ENCODE measurements at places on chromosomes 16 and 17. TPM values are rescaled to one million over a fixed set of nuclear protein-coding genes. Genes with fewer than 3 reads are reported as not detected.

GRCh38 chr17:29645515-29646051, 22.9 kb upstream of the CORO6 start:
- H3K4me3 ChIP-seq, result no peak overlapping the region
- peaks cover 11% of the 10 kb centered on the region for H3K4me1 ChIP-seq
- DNase-seq, result no peak
- no peaks in the 10 kb centered on the region for H3K27me3 ChIP-seq
- H3K36me3 ChIP-seq, result peaks cover 2% of the 10 kb centered on the region

DNA sequence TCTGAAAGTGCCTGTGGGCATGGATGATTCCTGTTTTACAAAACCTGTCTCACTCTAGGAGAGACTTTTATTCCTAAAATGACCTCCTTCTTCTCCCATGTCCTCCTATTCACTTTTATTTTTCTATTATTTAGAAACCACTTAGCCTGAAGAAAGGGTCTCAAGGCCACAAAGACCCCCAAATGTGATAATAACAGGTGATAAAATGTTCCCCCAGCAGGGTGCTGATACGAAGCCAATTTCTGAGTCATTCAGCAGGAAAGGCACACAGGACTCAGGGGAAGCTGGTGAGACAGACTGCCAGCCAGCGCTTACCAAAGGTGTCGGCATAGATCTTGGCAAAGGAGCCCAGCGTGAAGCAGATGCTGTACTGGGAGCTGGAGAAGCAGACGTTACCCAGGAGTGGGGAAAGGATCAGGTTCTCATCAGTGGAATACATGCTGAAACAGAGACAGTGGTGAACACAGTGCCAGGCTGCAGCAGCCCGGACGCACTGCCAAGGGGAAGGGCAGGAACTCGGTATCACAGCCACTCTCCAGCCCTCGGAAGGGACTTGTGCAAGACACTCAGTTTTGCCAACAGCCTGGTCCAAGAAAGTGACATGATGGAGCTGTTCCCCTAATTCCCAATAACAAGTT, 24.6 kb downstream of the HIGD1B start:
- DNase-seq, result no peak
- H3K36me3 ChIP-seq, result peaks cover 71% of the 10 kb centered on the region

DNA sequence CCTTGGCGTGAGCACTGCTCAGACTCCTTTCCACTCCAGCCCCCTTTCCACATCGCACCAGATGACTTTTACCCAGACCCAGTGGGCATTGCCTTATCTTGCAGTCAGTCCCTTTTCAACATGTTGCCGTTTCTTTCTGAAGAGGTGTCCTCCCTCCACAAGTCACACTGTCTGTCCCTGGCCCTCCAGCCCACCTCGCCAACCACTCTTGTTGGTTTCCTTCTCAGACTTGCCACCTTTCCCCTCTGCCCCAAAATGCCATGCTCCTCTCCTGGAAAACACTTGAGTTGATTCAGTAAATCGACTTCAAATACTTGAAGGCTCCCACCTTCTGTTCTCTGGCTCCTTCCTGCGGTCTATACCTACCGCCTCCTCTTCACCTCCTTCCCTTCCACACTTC, 7.5 kb upstream of the ADAM11 start:
- H3K27ac ChIP-seq, result peak overlapping the region; percentile 29
- H3K27me3 ChIP-seq, result peaks cover 21% of the 10 kb centered on the region
- no peak overlapping the region for H3K4me3 ChIP-seq
- DNase-seq, result no peak

DNA sequence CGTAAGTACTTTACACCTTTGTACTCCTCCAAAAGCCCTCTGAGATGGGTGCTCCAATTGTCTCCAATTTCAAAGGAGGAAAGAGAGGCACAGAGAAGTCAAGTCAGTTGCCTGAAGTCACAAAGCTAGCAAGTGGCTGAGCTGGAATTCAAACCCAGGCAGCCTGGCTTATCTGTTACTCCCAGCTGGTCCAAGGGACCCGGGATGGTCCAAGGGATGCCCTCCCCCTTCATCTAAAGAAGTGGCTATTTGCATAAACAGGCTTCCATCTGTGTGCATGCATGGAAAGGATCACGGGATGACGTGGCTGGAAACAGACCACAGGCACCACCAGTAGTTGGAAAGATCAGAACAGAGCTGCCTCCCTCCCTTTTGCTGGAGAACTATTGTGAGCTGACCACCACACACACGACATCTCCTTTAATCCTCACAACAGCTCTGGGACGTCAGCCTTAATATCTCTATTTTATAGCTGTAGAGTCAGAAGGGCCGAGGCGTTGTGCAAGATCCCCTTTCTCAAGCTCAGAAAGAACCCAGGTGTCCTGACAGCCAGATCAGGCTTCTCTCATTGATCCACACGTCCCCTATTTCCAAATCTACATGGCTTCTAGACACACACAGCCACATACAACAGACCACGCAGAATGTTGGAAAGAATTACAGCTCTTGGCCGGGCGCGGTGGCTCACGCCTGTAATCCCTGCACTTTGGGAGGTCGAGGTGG, 10.9 kb upstream of the COL1A1 start:
- peaks cover 58% of the 10 kb centered on the region for H3K4me1 ChIP-seq
- peaks cover 12% of the 10 kb centered on the region for H3K27me3 ChIP-seq
- H3K4me3 ChIP-seq, result no peak overlapping the region
- no peak overlapping the region for H3K27ac ChIP-seq
- no peaks in the 10 kb centered on the region for H3K36me3 ChIP-seq

The CASKIN2 gene
- 32.2 TPM for total RNA-seq

GRCh38 chr17:13374203-13375143, 227.3 kb downstream of the HS3ST3A1 start:
- no peak overlapping the region for H3K4me3 ChIP-seq
- no peaks in the 10 kb centered on the region for H3K36me3 ChIP-seq
- H3K4me1 ChIP-seq, result no peaks in the 10 kb centered on the region
- no peak for DNase-seq
- H3K27ac ChIP-seq, result no peak overlapping the region

DNA sequence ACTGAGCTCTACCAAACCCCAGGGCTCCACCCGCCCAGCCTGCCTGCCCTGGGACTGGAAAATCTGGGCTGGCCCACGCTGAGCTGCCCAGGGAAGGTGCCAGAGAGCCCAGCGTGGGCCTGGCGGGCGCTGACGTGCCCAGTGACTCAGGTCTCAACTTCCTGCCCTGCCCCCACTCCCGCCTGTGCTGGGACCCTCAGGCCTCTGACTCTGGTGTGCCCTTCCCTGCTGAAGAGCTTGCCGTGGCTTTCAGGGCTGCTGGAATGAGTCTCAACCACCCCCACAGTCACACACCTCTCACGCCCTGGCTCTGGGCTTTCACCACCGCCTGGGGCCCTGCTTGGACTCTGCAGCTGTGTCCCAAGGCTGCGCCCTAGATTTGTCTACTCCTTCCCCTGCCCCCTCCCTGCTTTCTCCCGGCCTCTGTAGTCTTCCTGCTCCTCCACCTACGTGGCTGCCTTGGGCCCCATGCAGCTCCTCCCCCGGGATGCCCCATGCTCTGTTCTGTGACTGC, 10.4 kb downstream of the LLGL1 start:
- no peak overlapping the region for H3K27ac ChIP-seq
- H3K4me3 ChIP-seq, result no peak overlapping the region
- no peaks in the 10 kb centered on the region for H3K4me1 ChIP-seq
- peaks cover 27% of the 10 kb centered on the region for H3K36me3 ChIP-seq

The C17orf78 gene
- not detected for total RNA-seq

- H3K36me3 ChIP-seq, result peaks cover 70% of the 10 kb centered on the region
- DNase-seq, result no peak
- 0 out of 2 replicates have a peak overlapping the region, but pooled peaks have one; percentile 3 for H3K27ac ChIP-seq
Observed at GRCh38 chr17:8475227-8475626, 39.5 kb downstream of the NDEL1 start.

The PPL gene
- total RNA-seq, result 28.5 TPM

GRCh38 chr17:2634361-2634960, 41.0 kb downstream of the PAFAH1B1 start:
- peaks cover 11% of the 10 kb centered on the region for H3K36me3 ChIP-seq
- no peaks in the 10 kb centered on the region for H3K27me3 ChIP-seq
- peak overlapping the region; percentile 65 for H3K27ac ChIP-seq
- no peak for DNase-seq
- no peak overlapping the region for H3K4me3 ChIP-seq

GRCh38 chr17:8675306-8675705, 44.8 kb upstream of the MYH10 start:
- peak overlapping the region; percentile 25 for H3K27ac ChIP-seq
- no peaks in the 10 kb centered on the region for H3K27me3 ChIP-seq
- DNase-seq, result no peak
- H3K4me1 ChIP-seq, result peaks cover 26% of the 10 kb centered on the region

DNA sequence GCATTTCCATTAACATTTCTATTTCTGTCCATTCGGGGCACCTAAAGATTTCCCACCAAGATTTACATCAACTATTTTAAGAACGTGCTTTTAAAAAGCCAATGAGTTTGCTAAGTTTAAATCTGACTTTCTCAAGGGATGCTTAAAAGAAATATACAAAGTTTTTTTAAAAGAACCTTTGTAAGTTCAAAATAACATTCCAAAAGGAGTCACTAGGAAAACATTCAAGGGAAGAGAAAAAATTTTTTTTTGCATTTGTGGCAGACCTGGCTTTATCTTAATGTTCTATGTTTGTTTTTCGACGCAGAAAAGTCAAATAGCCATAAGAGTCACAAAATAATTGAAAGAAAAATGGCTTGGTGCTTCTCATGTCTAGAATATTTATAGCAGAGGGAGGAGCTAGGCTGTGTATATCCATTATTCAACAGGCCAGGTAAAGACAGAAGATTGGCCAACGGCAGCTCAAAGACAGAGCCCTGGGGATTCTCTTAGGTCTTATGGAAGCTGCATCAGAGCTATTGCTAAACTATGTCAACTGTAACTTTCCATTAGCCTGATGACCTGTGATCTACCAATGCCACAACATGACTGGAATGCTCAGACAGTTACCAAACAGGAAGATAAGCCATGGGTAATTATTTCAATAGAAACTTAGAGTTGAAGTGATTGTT, 37.8 kb upstream of the MYOCD start:
- H3K36me3 ChIP-seq, result no peaks in the 10 kb centered on the region
- H3K4me3 ChIP-seq, result no peak overlapping the region
- peaks cover 44% of the 10 kb centered on the region for H3K4me1 ChIP-seq
- no peak for DNase-seq
- no peak overlapping the region for H3K27ac ChIP-seq
- H3K27me3 ChIP-seq, result no peaks in the 10 kb centered on the region

The OR3A3 gene
- not detected for total RNA-seq

- no peak for DNase-seq
- H3K36me3 ChIP-seq, result no peaks in the 10 kb centered on the region
- no peak overlapping the region for H3K4me3 ChIP-seq
- H3K27ac ChIP-seq, result no peak overlapping the region
- peaks cover 20% of the 10 kb centered on the region for H3K4me1 ChIP-seq
Observed at GRCh38 chr17:43949781-43950180, 4.0 kb downstream of the PYY start.

DNA sequence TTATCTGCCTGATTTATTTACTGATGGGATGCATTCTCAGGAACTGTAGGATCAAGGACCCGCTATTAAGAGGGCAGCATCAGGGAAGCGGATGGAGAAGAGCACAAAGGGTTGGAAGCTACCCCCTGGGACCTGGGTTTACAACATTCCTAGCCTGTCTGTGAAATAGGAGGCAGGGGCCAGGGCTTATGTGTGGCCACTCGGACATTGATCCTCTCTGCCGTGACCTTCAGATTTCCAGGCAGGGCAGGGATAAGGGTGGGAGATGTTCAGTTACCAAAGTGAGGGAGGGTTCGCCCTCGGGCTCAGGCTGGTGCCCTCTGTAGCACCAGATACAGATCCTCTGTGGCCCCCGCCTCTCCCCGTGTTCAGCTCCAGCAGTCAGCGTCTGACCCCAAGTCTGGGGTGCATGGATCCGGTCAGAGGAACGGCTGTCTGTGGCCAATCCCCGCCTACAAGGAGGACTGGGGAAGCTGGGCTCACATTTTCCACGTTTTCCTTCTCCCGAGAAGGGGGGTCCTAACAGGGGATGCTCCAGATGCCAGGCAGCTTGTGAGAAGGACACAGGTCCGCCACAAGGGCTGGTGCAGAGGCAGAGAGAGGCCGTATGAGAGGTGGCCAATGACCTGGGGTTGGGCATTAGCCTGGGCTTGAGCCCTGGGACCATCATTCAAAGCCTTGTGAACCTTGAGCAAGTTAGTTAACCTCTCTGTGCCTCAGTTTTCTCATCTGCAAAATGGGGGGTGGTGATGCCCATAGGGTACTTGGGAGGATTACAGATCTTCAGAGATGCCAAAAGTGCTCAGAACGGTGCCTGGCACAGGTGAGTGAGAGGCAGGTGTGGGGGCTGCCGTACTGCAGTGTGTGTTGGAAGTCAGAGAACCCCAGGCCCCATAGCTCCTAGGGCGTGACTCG, 48.3 kb downstream of the ATP2C2 start:
- H3K36me3 ChIP-seq, result no peaks in the 10 kb centered on the region
- H3K4me1 ChIP-seq, result no peaks in the 10 kb centered on the region
- no peaks in the 10 kb centered on the region for H3K27me3 ChIP-seq
- no peak overlapping the region for H3K4me3 ChIP-seq
- no peak overlapping the region for H3K27ac ChIP-seq

- peaks cover 25% of the 10 kb centered on the region for H3K36me3 ChIP-seq
- H3K4me1 ChIP-seq, result no peaks in the 10 kb centered on the region
- no peak for DNase-seq
- H3K27me3 ChIP-seq, result peaks cover 4% of the 10 kb centered on the region
- H3K4me3 ChIP-seq, result no peak overlapping the region
Observed at GRCh38 chr16:58272855-58273254, 22.0 kb downstream of the PRSS54 start.

- H3K4me3 ChIP-seq, result no peak overlapping the region
- H3K27me3 ChIP-seq, result peaks cover 5% of the 10 kb centered on the region
- no peak for DNase-seq
- no peaks in the 10 kb centered on the region for H3K36me3 ChIP-seq
- H3K27ac ChIP-seq, result no peak overlapping the region
Observed at GRCh38 chr16:54135361-54136275, 151.0 kb downstream of the IRX3 start.

DNA sequence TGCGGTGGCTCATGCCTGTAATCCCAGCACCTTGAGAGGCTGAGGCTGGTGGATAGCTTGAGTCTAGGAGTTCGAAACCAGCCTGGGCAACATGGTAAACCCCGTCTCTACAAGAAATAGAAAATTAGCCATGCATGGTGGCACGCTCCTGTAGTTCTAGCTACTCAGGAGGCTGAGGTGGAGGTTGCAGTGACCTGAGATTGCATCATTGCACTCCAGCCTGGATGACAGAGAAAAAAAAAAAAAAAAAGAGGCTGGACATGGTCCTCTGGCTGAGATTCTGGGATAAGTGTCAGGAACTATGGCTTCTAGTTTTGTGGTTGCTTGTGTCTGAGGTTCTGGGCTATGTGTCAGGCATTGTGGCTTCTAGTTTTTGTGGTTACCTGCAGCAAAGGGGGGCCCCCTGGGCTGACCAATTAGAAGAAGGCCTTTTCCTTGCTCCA, 7.0 kb downstream of the KSR1 start:
- no peak overlapping the region for H3K27ac ChIP-seq
- no peak for DNase-seq
- H3K4me3 ChIP-seq, result no peak overlapping the region

GRCh38 chr16:22898131-22898530, 84.2 kb downstream of the HS3ST2 start:
- no peak overlapping the region for H3K4me3 ChIP-seq
- no peaks in the 10 kb centered on the region for H3K27me3 ChIP-seq
- DNase-seq, result no peak
- no peaks in the 10 kb centered on the region for H3K36me3 ChIP-seq

Measured in WTC11 (cell line).